ENCODE measurements at places on chromosomes 2 and 18.

GRCh38 chr2:138455275-138455674, 46.3 kb upstream of the SPOPL start:
- DNase-seq = no peak

GRCh38 chr18:73891572-73892421, 255.8 kb downstream of the FBXO15 start:
- DNase-seq = no peak

- DNase-seq = no peak
Observed at GRCh38 chr2:155310589-155310988, 612.1 kb downstream of the KCNJ3 start.

- DNase-seq = no peak
Observed at GRCh38 chr2:43701111-43701510, 24.9 kb upstream of the C1GALT1C1L start.

GRCh38 chr2:205311201-205311600, 371.1 kb upstream of the NRP2 start:
- DNase-seq = no peak

DNA sequence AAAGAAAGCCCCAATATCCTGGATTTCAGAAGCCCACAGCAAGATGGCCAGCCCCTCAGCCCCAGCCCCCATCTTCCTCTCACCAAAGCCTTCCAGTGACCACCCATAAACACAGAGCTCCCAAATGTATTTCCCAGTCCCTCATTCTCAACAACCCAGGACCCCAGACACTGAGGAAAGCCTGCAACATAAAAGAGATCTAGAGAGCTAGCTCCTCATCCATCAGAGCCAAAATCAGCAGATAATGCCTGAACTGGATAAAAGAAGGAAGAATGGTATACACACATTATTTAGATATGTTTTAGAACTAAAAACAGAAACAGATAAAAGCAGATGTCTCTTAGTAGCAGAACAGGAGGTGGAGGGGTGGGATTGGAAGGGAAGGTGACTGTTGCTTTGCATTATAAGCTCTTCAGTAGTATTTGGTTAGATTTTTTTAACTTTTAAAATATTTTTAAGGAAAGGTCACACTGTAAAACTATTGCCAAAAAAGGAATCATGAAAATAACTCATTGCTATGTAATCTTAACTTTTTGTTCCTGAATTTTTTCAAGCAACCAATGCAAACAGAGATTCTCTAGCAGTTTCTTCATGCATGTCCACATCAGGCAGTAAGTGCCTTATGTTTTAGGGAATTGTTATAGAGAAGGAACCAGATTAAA, 144.2 kb upstream of the PKDCC start:
- DNase-seq = no peak

Data from esophagus squamous epithelium (tissue), 5 donors.